Calu3 (cell line): ENCODE measurements at places on chromosomes 16 and 17.

GRCh38 chr16:75789237-75789636 lies 62.9 kb upstream of the CPHXL start:
- DNase-seq, result peak; percentile 38

- DNase-seq, result no peak
Measured at GRCh38 chr17:11969565-11969964, 27.7 kb downstream of the ZNF18 start.

DNA sequence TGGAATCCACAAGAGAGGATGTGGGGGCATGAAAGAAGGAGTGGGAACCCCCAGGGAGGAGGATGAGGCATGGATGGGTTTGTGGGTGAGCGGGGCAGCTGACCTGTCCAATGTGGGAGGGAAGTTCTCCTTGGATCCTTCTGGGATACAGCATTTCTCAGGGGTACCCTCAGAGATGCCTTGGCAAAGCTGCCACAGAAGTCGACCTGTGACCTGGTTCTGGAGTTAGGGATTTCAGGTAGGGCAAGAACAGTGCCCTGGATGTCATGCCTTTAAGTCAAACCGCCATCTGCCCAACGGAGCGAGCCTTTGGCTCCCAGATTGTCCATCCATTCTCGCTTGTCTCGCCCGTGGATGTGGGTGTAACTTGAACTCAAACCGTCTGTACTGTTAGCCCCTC lies 30.0 kb downstream of the WSCD1 start:
- no peak for DNase-seq

GRCh38 chr16:21645261-21645721 lies 7.1 kb downstream of the IGSF6 start:
- DNase-seq, result no peak
